ENCODE measurements at places on chromosomes 6 and 20.

DNA sequence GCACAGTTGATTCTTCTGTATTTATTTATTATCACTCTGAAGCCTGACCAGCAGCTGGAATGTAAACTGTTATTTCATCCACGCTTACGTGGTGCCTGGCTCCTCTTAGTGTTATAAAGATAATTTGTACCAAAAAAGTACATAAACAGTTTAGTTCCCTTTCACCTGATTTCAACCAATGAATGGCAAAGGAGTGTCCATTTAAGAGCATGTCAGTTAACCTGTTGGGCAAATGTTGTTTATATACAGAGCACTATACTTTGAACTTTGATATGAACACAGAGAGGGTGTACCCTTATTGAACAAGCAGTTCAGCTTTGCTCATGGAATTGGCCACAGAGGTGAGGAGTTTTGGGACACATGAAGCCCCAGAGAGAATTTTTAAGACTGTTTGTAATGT lies 7.2 kb upstream of the CTCFL start:
- peak; percentile 5 for DNase-seq

DNA sequence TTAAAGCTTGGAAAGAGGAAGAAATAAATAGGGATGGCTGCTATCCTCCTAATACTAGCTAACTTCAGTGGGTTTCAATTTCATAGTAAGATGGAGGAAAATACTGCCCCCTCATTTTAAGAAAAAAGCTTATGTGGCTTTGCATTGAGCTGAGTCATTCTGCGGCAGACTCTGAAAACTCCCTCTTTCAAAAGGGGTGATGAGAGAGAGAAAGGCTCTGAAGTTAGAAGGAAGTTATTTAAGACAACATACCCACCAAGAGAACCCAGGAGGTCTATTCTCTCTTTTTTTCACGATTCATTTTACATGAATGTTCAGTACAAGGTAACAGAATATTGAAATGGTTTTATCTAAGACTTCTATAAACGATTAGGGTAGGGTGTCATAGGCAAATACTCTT lies 4.5 kb downstream of the PRDM13 start:
- DNase-seq = no peak

DNA sequence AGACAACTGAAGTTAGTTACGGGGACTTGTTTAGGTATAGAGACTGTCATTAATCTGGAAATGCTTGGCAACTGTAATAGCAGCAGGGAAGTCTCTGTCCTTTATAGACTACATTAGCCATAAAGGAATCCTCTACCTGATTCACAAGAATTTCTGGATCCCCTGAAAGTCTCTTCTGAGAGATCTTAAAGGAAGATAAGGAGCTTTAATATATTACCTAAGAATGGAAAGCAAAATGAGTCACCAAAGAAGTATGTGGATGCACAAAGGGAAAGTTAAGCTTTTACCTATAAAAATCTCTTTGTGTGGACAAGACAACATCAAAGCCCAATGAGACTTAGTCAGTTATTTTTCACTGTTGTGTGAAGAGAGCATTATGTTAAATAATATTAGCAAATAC lies 92.2 kb upstream of the RSPO3 start:
- peak; percentile 15 for DNase-seq

GRCh38 chr6:10271982-10272381 lies 142.9 kb downstream of the TFAP2A start:
- DNase-seq = no peak

GRCh38 chr6:89297695-89298351 lies 17.3 kb downstream of the GABRR2 start:
- peak; percentile 99 for DNase-seq

DNA sequence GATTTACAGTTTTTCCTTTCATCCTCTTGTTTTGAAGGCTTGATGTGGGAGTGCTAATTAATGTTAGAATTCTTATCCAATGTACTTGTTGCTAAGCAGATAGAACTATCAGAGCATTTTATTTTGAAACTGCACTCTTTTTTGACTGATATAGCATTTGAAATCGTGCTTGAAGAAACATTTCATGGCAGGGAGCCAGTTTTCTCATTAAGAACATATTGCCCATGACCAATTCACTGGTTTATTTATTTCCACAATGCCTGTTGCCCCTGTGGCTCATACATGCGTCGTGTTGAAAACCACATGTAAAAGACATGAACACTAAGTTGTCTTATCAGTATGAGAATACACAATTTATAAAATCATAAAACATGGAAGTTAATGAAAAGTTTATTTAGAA lies 479.7 kb upstream of the FLRT3 start:
- no peak for DNase-seq

GRCh38 chr6:137892271-137892708 lies 25.2 kb downstream of the TNFAIP3 start:
- DNase-seq = peak; percentile 90

- DNase-seq = no peak
These were observed 23.3 kb downstream of the PLCG1 start for GRCh38 chr20:41160686-41161085.

DNA sequence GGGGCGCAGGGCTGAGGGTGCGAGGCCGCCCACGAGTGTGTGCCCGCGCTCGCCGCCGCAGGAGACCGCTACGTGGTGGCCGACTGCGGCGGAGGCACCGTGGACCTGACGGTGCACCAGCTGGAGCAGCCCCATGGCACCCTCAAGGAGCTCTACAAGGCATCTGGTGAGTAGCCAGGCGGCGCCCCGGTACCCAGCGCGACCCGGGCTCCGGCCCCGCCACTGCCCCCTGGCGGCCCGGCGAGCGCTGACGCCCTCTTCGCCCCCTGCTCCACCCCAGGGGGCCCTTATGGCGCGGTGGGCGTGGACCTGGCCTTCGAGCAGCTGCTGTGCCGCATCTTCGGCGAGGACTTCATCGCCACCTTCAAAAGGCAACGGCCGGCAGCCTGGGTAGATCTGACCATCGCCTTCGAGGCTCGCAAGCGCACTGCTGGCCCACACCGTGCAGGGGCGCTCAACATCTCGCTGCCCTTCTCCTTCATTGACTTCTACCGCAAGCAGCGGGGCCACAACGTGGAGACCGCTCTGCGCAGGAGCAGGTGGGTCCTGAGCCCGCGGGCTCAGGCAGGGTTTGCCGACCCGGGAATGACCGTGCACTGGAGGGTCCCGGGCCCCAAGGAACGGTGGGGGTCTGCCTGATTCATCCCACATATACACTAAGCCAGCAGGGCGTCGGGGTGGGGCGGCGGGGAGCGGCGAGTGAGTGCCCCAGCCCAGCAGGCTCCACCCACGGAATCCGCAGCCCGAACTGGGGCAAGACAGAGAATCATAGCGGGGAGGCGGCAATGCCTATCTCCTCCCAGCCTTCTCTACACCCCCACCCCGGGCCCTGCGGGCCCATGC lies 17.4 kb downstream of the HSPA12B start:
- DNase-seq = no peak

GRCh38 chr6:72724545-72724944 lies 102.7 kb downstream of the KCNQ5 start:
- DNase-seq = peak; percentile 8

DNA sequence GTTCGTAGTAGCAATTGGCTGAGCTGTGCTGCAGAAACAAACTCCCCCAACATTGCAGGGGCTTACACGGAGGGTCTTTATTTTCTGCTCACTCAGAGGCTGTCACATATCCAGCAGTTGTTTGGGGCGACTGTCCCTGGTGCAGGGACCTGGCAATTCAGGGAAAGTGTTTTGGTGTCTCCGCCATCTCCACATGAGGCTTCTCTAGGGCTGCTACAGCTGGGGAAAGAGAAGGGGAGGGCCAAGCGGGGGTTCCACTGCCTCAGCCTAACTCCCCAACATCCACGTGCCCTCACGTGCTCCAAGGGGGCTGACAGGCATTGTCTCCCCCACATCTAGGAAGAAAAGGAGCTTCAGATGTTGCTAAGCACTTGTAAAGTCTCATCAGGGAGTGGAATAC lies 61.3 kb upstream of the NXT1 start:
- no peak for DNase-seq

GRCh38 chr6:154962753-154963152 lies 32.4 kb upstream of the TIAM2 start:
- DNase-seq = peak; percentile 94

DNA sequence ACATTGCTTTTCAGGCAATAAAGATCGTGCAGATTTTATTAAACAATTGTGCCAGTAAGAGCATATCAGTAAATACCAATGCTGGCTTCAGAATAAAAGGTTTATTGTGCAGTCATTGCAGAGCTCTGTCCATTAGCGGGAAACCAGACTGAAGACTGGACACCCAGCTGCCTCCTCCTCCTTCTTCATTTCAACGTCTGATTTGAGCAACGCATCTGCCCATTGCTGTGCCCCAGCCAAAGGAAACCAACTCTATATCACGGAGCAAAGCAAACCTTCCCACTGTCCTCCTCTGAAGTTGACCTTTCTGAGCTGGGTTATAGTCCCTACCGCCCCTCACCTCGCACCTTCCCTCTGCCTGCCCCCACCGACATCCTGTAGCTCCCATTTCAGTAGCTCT lies 80.8 kb downstream of the SLC22A23 start:
- DNase-seq = no peak

DNA sequence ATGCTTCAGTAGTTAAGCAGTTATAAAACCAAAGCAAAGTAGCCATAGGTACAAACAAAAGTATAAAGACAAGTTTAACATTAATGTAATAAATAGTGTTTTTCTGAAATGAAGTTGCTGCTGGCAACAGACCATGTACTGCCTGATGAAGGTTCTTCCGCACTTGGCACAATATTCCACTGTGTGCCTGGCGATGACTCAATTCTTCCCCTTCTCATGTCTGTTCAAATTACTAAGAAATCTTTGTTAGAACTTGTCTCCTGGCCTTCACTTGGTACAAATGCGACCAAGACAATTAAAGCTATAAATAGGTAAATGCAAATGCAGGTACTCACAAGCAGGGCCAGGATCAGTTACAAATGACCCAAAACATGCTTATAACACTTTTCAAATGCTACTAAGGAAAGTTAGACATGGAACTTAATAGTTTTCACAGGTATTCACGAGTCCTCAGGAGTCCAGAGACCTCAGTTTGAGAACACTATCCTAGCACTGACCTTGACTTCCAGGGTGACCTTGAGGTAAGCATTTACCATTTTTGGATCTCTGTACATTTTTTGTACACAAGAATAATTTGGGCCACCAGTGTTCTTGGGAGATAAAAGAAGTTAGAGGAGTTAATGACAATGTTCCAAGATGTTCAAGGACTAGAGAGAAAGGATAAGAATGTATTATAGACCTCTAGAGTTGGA lies 8.1 kb upstream of the DDR1 start:
- peak; percentile 93 for DNase-seq

GRCh38 chr20:47818466-47818865 lies 33.2 kb upstream of the SULF2 start:
- DNase-seq = no peak

DNA sequence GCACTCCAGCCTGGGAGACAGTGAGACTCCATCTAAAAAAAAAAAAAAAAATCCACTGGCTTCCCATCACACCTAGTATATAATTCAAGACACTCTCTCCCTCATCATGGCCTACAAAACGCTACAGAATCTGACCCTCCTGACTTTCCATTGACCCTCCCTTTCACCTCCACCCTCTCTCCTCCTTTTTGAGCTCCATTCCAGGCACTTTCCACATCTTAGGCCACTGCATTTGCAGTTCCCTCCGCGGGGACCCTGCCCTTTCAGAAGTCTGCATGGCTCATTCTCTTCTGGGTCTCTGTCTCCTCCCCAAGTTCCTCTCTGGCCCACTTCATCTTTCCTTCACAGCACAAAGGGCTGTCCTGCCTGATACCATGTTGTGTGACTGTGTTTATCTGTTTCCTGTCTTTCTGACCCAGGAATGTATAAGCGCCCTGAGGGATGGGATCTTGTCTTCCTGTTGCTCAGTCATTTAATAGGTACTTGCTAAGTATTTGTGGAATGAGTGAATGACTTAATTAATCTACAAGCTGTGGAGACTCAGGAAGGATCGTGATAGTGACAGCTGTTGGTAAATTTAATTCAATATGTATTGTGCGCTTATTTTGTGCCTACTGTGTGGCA lies 35.2 kb downstream of the NCR2 start:
- DNase-seq = no peak

GRCh38 chr6:131063028-131063763 lies at the start of gene EPB41L2:
Gene EPB41L2, minus strand, starts transcription at chr6:131063245. Its CDS starts 106,760 bp downstream, at chr6:130956485.
- peak; percentile 88 for DNase-seq

GRCh38 chr6:5078121-5078669 lies 6.9 kb upstream of the PPP1R3G start:
- DNase-seq = peak; percentile 41
